ENCODE measurements at places on chromosomes 5 and 9. TPM values are rescaled to one million over a fixed set of nuclear protein-coding genes. Genes with fewer than 3 reads are reported as not detected.

DNA sequence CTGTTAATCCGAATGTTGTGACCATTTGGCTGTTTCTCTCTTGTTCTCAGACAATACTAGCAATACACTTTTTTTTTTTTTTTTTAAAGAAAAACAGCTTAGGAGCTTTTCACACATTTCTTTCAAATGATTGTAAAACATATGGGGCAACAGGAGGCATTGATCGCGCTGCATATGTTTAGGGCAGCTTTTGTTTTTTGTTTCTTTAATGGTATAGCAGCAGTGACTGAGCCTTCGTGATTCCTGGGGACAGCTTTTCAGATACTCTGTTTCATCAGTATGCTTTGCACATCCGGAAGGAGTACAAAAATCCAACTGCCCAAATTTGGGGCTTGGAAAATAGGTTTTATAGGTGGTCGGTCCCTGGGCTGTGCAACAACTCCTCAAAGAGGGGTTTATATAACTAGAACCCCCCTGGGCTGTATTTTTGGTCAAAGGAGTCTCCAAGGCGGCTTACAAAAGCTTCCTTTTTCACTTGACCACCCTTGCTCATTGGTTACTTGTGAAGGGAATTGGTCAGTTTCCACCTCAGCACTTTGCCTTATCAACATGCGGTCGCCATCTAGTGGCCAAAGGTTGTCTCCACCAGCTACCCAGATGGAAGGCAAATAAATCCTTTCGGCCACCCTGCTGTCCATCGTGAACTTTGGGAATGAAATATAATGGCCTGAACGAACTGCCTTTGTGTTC is 91.8 kb downstream of the PDE6A start:
- peak; percentile 74 for DNase-seq

GRCh38 chr9:136016572-136017288 is 55.6 kb upstream of the UBAC1 start:
- DNase-seq: no peak

- DNase-seq: no peak
Measured at GRCh38 chr5:39697881-39698280, 273.1 kb upstream of the DAB2 start.

DNA sequence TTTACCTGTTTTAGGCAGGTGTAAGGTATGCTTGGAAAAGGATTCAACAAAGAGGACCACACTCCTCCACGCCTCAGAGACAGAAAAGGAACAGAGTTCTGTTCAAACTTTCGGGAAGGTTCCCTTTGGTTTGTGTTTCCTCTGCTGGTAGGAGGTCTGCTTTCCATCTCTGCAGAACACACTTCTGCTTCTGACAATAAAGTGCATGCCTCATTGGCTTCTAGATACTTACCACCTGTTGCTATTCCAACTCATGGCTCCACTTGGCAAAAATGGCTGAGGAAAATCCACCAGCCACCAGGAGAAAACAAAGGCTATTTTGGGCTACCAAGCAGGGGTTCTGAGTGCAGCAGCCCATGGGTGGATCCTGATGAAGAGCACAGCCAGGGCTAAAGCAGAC is 112.7 kb downstream of the NRG2 start:
- no peak for DNase-seq

DNA sequence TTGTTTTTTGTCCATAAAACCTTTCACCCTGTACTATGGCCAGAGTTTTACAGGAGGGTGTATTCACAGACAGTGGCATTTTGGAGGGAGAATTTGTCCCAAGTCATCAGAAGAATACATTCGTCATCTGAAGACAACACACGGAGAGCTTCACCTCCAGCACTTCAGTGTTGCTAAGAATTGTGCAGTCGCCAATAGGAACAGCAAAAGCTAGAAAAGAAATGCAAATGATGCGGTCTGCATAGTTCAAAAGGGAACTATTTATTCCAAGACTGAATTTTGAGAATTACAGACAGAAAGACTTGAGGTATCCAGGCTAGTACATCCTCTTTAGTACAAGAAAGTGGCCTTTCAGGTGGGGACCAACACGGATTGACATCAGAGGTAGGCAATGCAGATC is 399.2 kb upstream of the KIF2A start:
- no peak for DNase-seq

Gene IRX1
- total RNA-seq: not detected

DNA sequence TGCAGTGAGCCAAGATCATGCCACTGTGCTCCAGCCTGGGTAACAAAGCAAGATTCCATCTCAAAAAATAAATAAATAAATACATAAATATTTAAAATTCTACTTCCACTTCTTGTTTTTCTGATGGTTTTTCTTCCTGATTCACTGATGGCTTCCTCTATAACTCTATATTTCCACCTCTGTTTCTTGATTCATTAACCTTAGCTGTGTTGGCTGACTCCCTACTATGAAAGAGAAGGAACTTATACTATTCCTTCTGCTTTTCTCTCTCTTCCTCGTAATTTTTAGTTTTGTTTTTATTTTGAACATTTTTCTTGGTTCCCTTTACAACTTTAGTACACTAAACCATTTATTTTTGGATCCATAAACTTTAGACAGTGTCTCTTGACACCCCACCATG is 103.5 kb downstream of the MAMDC2 start:
- no peak for DNase-seq

DNA sequence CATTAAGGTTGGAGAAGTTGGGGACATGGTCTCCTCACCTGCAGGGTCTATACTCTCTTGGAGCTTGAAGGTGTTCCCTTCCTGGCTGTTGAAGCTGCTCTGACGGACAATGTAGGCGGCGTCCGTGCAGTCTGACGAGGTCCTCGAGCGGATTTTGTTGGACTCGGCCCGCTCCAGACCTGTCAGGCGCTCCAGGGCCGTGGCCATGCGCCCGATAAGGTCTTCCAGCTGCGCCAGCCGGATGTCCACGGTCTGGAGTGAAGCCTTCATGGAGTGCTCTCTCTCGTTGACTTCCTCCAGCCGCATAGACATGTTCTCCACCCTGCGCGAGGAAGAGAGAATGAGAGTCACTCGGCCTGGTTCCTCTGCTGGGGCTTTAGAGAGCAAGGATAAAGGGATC is 122.6 kb upstream of the KLF9 start:
- DNase-seq: no peak

- no peak for DNase-seq
Measured at GRCh38 chr9:133848471-133849109, 110.4 kb upstream of the SARDH start.

Gene DBN1
- total RNA-seq: 89.0 TPM

Gene CCDC180
- 4.0 TPM for total RNA-seq

Gene FOCAD
- total RNA-seq: 27.2 TPM

Gene HTR4
- total RNA-seq: 3.8 TPM

DNA sequence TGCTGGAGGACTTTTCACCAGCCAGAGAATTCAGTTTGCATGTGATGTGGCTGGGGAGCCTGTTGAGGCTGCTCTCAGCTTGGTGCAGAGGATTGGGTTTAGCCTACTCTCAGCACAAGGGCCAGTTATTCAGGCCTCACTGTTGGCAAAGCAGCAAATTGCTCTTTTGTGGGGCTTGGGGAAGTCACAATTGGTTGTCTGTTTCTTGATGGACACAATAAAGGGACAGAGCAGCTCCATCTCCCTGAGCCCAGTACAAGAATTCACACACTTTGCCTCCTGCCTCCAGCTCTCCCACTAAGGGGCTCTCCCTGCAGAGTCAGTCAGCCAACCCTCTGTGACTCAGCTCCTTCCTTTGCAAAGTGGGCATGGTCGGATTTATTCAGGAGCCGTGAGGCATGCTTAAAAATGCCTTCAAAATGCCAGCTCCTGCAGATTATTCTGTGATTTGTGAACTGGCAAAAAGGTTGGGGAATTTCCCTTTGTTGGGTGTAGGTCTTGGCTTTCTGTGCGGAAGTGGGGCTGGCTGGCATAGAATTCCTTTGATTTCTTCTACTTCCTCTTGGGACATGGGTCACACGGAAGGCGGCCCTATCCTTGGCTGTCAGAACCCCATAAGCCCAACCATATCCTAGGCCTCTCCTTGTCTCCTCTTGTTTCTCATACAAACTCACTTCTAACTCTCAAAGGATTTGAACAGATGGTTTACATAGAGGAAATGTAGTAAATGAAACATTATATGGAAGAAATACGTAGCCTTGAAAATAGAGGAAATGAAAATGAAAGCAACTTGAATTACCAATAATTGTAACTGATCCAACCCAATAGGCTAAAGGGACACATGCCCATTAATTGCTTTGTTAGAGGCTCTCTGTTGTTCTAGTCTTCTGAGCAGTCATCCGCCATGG is 118.7 kb upstream of the CD180 start:
- DNase-seq: no peak

DNA sequence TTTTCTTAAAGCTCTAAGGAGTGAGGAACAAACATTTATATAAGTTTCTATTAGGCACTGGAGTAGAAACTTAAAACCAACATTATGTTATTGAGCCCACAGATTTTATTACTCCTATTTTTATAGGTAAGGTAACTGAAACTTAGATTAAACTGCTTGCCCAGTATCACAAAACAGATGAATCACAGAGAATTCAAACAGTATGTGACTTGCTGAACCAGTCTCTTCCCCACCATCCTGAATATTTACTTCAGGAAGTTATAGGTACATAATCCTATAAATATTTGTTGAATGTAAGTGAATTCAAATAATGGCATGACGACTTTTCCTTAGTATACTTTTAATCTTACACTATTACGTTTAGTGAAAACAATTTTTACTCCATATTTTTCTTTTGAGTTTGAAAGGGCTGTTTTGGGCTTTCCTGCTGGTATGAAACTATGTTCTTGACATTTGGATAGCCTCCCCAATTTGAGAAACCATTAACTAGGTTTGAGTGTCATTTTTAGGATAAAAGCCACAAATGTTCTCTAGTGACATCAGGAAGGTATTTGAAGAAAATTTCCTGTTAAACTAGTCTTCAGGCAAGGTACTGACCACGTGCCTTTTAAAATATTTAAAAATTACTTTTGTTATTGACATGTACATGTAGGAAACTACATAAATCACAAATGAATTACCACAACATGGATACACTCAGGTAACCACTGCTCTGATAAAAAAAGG is 39.3 kb downstream of the PRRC1 start:
- DNase-seq: no peak

Gene PCDHGA8
- total RNA-seq: 1.9 TPM

GRCh38 chr5:15254607-15255006 is 245.4 kb upstream of the FBXL7 start:
- DNase-seq: no peak

DNA sequence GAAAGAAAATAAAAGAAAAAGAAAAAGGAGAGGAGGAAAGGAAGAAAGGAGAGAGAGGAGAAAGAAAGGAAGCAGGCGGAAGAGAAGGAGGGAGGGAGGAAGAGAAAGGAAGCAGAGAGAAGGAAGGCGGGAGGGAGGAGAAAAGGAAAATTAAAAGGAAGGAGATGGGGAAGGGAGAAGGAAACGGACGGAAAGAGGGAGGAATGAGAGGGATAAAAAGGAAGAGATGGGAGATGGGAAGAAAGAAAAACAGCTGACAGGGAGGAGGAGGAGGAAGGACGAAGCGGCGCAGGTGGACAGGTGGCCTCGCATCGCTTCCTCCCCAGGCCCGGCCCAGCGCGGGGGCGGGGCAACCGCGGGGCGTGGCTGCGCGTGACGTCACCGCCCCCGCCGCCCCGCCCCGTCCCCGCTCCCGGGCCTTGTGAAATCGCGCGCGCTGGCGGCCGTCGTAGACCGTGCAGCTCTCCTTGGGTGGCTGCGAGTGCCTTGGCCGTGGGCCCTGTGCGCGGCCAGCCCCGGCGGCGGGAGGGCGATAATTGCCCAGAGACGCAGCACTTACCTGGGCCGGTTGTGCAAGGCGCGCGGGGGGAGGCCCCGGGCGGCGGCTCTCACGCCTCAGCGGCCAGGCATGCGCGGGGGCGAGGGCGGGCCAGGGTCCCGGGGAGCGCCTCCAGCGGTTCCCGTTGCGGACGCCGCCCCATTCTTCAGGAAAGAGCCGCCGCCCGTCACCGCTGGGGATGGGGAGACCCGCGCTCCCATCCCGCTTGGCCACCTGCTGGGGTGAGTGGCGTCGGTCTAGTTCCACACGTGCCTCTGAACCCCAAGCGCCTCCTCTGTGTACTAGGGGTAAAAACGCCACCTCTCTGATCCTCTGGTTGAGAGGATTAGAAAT is 49.6 kb upstream of the FOXE1 start:
- DNase-seq: peak; percentile 72

GRCh38 chr9:114205171-114206015 is 50.1 kb downstream of the COL27A1 start:
- no peak for DNase-seq

Measured in mucosa of gallbladder (tissue), 1 donor.